ENCODE measurements at places on chromosomes 4 and X.

GRCh38 chrX:18561020-18561419, 110.9 kb downstream of the RS1 start:
- DNase-seq = no peak

DNA sequence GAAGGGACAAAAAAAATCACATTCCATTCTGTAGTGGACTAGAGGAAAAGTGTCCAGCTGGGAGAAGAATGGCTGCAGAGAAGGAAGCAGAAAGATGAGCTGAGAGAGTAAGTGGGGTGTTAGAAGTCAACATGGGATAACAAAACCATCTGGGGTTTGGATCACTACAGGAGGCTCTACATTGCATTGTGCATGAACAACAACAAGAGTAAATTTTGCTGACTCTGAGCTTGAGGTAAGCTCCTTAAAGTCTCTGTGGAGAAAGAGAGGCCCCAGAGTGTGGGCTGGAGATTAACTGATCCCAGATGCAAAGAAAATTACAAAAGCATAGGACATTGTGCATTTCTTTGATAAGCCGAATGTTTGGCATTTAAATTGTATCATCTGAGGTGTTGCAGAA, 128.9 kb downstream of the UGT8 start:
- DNase-seq = no peak

GRCh38 chr4:5900844-5901243, 8.0 kb upstream of the CRMP1 start:
- DNase-seq = no peak

DNA sequence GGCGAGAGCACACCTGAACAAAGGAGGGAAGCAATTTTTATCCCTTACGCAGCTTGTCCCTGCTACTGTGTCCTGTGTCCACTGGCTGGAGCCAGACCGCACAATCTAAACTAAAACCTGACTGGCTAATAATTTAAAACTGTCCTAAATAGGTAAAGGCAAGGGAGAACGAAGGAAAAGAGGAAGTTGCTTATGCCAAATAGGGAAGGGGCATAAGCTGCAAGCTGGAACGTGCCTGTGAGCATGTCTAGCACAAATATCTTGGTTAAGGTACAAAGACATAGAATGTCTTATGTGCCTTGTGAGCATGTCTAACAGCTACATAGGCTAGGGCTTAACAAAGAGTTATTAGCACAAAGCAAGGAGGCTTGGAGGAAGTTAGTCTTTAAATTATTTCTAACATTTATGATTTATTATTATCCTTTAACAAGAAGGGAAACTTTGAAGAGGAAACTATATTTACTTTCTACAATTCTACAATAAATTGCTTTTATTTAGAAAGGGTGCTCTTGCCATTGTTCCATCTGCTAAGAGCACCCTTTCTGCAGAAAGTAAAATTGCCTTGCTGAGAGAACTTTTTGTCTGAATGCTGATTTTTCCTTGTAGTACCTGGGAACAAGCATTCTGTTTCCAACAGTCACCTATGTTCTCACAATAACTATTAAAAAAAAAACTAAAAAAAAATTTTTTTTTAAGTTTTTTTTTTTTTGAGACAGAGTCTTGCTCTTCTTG, 80.6 kb upstream of the CBR4 start:
- DNase-seq = no peak

DNA sequence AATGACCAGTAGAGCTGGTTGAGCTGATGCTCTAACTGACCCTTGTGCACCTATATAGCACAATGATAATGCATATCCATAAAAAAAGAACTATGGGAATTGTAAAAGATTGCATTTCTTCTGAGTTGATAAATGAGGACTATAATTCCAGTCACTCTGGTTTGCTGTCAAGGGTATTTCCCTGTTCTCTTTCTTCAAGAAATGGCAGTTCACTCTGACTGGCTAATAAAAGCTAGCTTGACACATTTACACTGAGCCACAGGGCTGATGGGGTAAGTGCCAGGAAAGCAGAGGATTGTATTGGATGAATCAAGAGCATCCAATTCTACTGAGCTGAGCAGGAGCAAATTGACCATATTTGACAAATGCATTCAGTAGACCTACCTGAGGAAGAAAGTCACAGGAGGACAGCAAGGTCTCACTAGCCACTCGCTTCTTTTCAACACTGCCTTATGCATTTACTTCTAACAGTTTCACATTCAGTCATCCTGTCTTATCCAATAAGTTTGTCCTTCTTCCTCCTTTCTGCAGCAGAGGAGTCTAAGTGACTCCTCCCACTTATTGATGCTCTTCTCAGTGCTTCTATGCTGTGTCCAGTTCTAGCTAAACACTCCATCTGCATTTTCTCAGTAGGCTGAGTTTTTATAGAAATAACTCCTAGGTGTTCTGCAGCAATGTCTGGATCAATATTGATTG, 43.0 kb downstream of the RBMX2 start:
- DNase-seq = no peak

DNA sequence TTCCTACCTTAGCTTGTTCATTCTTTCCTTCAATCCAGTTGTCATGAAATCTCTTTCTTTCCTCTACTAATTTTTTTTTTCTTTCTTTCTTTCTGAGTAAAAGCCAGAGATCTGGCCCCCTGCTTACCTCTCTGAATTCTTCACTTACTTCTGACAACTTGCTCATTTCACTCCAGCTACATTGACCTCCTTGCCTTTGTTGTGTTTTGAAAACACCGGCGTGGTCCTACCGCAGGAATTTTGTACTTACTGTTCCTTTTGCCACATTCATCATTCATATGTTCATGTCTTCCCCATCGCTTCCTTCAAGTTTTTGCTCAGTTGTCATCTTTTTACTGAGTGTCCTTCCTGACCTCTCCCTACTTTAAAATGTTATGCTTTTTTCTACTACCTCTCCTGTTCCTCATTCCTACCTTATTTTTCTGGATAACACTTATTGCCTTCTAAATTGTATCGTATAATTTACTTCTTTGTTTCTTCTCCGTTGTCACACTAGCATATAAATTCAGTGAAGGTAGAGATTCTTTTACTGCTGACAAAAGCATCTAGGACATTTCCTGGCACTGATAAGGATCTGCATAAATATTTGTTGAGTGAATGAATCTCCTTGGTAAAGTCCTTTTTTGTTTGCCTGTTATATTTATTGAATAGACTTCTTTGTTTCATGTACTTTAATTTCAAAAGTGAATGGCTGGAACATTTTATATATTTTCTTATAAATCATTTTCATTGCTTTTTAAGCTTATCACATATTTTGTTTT, 74.4 kb downstream of the NFKB1 start:
- no peak for DNase-seq

DNA sequence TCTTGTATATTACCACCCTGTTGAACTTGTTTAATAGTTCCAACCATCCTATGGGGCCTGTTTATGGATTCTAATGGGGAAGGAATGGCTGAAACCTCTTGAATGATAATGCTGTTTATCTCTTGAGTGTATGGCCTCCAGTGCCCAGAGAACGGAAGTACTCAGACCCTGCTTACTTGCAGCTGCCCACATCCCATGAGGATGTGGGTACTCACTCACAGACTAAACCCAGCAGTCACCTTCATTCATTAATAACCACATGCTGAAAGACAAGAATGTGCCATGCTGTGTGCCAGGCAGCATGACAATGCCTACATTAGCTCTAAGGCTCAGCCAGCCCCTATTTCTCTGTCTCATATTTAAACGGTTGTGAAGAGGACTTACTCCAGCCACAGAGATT, 5.9 kb upstream of the ARMCX5 start:
- no peak for DNase-seq

DNA sequence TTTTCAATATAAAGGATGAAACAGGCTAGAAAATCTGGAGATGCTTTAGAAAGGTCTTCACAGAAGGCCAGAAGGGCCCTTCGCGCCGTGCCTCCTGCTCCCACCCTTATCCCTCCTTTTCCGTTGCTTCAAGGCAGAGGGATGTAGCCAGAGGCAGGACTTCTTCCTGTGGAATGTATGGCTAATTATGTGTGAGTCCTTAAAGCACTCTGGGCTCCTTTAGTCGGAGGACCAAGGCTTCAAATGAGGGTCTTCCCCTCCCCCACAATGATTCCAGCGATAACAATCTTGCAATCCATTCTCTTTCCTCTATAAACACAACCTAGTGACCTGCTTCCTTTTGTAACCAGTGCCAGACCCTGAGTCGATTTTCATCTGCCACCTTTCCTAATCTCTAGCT, 103.5 kb downstream of the GPC3 start:
- no peak for DNase-seq

DNA sequence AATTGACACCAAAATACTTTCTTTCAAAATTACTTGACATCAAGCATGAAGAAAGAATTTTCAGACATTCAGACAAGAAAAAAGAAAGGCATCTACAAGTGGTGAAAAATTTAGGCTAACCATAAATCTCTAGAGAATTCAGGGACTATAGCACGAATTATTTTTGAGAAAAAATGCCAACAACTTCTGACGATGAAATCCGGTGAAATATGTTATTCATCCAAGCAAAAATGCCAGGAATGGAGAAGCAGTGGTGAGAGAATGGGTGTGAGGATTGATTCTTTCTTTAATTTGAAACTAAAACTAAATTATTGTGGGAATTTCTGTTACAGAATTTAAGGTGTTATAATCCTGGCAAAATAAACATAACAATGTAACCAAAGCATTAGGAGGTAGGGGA, 69.4 kb upstream of the SORBS2 start:
- no peak for DNase-seq

DNA sequence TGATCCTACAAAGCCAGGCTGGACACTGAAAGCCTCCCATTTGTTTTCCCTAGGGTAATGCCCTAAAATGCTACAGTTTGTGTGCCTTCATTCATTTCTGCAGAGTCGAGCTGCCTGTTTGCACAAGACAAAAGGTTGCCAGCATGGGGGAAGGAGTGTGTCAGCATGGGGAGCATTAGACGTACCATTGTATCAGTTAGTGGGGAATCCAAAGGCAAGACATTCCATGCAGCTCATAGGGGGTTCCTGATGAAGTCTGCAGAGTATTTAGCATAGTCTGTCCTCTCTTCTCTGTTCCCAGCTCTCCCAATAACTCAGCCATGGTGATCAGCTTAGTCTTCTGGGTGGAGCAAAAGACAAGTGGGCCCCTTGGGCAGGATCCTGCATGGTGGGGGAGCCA, 276.9 kb upstream of the PCDH7 start:
- DNase-seq = no peak

GRCh38 chrX:134727363-134727762, 69.1 kb upstream of the PLAC1 start:
- DNase-seq = no peak

DNA sequence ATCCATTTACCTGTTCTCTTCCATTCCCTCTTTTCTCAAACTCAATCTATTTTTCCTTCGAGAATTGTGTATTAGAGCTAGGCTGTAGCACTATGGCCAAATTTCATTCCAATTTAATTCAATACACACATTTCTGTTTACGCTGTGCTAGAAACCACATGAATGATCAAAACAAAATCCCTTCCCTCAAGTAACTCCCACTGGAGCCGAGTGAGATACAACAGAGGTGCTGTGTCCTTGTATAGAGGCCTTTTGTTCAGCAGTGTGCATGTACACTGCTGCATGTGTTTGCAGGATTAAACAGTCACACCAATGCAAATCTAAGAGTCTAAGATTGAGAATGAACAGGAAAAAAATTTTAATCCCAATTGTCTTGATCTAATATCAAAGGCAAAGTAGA, 734.2 kb downstream of the RAPGEF2 start:
- DNase-seq = no peak

GRCh38 chr4:5654791-5655190, 53.6 kb downstream of the EVC2 start:
- no peak for DNase-seq

DNA sequence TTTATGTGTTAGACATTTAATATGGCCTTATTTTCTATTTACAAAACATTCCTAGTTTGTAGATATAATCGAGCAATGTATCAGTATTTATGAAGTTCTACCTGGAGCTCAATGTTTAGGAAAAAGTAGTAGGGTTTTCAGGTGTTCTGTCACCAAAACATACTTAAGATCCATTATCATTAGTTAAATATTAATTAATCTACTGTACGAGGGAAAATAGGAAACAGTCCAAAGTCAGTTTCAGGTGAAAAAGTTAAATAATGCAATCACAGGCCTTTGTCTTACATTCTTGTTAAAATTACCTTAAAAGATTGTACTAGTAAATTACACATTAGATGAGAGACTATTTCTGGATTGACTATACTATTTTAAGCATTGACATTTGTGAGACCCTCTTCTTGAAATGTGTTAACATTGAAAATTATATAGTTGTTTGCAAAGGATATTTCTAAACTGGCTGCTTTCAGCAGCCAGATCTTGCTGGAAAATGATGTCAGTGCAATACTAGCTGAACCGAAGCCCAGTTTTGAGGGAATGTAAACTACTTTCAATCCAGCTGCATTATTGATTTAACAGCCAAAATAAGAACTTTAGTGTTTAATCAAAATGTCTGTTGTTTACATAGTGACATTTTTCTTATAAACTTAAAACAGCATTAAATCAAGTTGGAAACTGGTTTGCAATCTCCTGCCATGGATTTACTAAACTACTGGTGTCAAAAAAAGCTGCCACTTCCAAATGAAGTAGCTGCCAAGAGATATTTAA, 19.3 kb downstream of the GUCY1B1 start:
- DNase-seq = no peak

- no peak for DNase-seq
Measured at GRCh38 chr4:139611391-139611790, 54.2 kb upstream of the MGST2 start.

GRCh38 chrX:8720136-8720535, 11.8 kb downstream of the ANOS1 start:
- no peak for DNase-seq

- DNase-seq = no peak
Measured at GRCh38 chr4:4311193-4311592, 21.1 kb downstream of the ZBTB49 start.

DNA sequence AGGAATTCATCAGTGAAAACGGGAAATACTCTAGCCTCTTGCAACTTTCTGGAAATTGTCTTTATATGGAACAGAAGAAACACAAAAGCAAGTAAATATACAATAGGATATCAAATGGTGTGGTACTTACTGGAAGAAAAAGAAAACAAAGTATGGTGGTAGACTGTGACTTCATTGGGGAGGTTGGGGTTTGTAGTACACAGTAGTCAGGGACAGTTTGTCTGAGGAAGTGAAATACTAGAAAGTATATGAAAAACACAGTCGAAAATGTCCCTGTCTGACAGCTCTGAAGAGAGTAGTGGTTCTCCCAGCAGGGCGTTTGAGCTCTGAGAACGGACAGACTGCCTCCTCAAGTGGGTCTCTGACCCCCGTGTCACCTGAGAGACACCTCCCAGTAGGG, 390.0 kb upstream of the NWD2 start:
- DNase-seq = no peak

DNA sequence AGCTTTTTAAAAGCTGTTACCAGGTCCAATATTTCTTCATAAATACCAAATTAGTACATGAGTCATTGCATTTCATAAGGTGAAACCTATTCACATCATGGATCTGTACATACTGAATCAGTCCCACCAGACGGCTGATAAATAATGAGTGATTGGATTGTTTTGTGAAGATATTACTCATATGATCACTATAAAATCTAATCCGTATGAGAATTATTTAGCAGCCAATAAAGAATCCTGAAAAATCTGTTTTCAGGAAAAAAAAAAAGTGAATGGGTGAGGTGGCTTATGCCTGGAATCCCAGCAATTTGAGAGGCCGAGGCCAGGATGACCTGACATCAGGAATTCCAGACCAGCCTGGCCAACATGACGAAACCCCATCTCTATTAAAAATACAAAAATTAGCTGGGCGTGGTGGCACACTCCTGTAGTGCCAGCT, 438.1 kb downstream of the INPP4B start:
- DNase-seq = no peak
